ENCODE measurements at places on chromosomes 2 and 18.

- no peak for DNase-seq
Measured at GRCh38 chr2:33144243-33144642, 197.5 kb downstream of the LTBP1 start.

DNA sequence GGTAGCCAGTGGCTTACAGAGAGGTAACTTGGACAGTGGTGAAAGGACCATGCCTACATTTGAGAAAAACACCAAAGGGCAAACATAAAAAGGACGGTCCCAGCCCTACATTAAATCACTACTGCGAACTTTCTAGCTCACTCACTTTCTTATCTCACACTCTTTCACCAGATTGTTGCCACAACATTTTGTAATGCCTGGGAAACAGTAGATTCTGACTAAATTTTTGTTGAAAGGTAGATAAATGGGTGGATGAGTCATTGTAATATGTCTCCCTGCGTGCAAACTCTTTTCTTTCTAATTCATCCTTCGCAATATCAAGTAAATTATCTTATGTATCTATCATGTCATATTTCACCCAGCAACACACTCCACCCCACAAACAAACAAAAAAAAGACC lies 192.2 kb downstream of the IRS1 start:
- no peak for DNase-seq

DNA sequence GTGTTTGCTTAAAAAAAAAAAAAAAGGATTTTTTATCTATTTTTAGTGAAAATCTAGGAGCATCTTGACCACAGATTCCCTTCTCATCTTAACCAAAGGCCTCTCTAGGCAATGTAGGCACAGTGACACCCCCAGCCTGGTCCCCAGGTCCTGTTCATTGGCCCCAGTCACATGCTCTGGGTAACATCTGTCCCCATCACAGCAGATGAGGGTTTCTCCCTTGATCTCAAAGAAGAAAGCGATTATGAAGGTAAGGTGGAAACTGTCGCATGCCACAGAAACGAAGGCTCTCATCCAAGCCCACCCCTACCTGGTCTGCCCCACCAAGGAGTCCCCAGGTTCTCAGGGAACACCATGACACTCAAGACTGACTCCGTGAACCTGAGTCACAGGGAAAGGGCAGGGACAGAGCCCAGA lies 4.7 kb downstream of the HS6ST1 start:
- DNase-seq, result no peak

DNA sequence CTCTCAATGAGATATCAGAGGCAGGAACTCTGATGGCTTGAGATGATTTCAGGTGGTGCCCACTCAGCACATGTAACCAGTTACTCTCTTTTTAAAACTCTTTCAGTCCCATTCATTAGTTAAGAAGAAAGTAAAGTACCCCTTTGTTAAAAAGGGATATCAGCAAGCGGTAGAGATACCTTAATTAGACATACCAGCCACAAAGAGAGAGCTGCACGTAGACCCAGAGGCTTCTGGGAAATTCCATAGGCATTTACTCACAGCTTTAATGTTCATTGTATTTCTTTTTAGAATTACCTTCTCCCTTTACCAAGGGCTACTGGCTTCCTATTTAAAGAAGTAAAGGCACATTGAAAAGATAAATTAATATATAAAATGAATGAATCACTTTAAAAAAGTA lies 63.3 kb downstream of the LYPD6B start:
- DNase-seq, result no peak

DNA sequence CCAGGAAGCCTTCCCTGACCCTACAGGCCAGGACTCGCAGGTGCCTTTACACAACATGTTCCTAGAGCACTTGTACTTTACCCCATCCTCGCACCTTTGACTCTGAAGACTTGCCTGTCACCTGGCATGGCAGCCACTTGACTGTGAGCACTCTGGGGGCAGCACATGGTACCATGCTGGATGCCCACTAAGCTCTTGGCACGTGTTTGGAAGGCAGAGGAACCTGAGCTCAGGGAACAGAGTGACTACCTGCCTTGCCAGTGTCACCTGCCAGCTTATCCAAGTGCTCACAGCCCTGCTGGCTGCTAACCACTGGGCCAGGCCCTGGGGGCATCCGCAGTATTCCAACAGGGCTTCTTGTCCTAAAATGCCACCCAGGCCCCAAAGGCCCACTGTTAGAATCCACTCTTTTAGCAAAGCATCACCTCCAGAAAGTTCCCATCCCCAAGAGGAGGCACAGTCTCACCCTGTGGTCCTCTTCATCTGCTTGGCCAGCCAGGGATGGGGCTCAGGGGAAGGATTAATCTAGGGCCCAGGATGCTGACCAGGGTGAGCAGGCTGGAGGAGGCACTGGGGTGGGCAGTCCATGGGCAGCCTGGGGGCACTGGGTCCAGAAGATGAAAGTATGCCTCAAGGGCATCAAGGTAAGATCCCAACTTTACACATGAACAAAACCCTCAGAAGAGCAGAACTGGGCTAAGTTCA lies 57.0 kb downstream of the ZBTB7C start:
- no peak for DNase-seq
